ENCODE measurements at places on chromosomes 11 and 22.

- no peak for DNase-seq
These were observed 17.8 kb downstream of the CHORDC1 start for GRCh38 chr11:90204832-90205646.

GRCh38 chr11:1354125-1354938 is 35.4 kb upstream of the BRSK2 start:
- DNase-seq = no peak

- DNase-seq = no peak
These were observed 144.6 kb downstream of the ADAMTS15 start for GRCh38 chr11:130593064-130593463.

- no peak for DNase-seq
These were observed 180.7 kb downstream of the MPPED1 start for GRCh38 chr22:43592476-43592875.

GRCh38 chr22:44067901-44068300 is 43.8 kb downstream of the PARVB start:
- no peak for DNase-seq

GRCh38 chr22:31155422-31155821 is 4.6 kb upstream of the RNF185 start:
- DNase-seq = no peak

DNA sequence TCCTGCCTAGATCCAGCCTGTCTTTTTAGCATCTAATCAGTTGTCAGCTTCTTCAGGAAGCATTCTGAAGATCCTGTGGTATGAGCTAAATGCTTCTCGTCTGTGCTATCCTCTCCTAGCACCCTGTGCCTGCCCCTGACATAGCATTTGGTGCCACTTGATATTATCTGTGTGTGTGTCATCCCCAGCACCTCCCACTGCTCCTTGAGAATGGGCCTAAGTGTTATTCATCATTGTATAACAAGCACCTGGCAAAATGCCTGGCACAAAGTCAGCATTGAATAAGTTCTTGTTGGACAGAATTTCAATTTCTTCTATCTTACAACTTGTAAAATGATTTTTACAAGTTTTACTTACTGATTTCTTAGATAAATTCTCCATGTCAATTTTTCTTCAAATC is 28.1 kb upstream of the OLFML1 start:
- DNase-seq = no peak

- no peak for DNase-seq
These were observed 214.7 kb upstream of the NARS2 start for GRCh38 chr11:78789375-78789774.

DNA sequence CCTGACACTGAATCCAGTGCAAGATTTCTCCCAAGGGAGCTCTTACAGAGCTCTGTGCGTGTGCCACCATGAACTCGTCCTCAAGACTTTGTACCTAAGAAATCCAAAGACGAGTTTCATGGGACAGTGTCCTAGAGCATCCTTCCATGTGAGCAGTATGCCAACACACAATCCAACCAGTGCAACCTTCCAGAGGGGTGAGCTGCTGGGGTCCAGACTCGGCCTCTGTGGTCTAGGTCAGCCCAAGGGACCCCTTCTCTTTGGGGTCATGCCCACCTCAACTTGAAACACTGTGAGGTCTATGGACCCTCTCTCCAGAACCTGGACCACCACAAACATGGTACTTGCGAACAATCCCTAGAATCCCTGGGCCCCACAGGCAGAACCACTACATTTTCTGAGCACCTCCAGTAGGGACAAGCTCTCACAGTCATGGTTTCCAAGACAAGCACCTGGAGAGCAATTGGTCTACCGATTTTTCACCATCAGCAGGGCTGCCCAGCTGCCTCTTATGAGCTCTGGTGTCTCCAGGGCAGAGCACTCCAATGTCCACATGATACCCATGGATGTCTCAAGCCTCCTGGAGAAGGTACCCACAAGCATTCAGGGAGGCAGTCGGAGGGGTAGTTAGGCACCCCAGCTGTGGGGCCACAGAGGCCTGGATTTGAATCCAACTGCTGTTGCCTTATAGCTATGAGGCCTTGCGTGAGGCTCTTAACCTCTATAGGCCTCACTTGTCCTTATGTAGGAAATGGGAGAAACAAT is 7.7 kb downstream of the CHST1 start:
- DNase-seq = no peak

GRCh38 chr11:15006139-15006759 is 34.1 kb upstream of the CALCA start:
- no peak for DNase-seq

- peak; percentile 55 for DNase-seq
These were observed 461 bp downstream of the TBC1D10A start for GRCh38 chr22:30326255-30326705.

GRCh38 chr11:29352273-29352795 is 664.5 kb downstream of the KCNA4 start:
- DNase-seq = no peak

- no peak for DNase-seq
These were observed 66.2 kb downstream of the TNRC6B start for GRCh38 chr22:40243891-40244290.

GRCh38 chr11:69382131-69383128 is 88.5 kb downstream of the MYEOV start:
- DNase-seq = peak; percentile 51

DNA sequence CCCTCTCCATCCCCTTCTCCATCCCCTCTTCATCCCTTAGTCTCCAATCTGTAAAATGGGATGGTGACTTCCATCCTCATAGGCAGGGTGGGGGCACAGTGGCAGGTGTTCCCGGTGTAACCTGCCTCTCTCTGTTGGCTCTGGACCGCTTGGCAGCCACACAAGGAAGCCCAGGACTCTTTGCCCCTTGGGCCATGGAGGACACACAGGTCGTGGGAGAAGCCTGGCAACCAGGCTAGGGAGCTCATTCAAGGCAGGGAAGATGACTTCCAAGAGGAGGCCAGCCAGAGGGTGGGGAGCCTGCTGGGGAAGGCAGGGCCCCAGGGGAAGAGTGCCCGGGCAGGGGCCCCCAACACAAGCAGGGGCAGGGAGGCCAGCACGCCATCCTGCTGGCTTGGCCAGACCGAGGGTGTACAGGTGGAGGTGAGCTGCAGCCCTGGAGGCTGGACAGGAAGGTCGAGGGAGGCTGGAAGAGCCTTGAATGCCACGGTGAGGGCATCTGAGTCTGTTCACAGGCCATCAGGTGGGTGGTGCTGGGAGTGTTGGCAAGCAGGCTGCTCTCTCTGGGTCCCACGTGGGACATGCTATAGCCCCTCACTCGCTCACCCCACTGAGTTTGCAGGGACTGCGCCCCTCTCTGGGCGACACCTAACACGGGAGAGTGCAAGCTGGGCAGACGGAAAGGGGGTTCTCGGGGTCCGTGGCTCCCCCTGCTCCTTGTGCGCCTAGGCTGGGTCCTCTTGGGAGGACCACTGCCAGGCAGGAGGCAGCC is 15.5 kb upstream of the CTSD start:
- no peak for DNase-seq

DNA sequence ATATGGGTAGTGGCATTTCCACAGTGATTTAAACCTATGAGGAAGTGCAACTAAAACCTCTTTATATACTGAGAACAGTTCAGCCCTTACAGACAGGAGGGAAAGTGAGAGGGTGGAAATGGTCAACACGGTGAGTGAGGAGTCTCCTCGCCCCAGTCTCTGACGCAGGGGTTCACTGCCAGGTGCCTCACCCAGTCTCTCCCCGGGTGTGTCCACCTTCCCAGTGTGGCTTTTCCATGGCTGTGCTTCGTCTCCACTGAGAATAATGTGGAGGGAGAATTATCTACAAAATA is 116.6 kb upstream of the TOP3B start:
- DNase-seq = no peak

DNA sequence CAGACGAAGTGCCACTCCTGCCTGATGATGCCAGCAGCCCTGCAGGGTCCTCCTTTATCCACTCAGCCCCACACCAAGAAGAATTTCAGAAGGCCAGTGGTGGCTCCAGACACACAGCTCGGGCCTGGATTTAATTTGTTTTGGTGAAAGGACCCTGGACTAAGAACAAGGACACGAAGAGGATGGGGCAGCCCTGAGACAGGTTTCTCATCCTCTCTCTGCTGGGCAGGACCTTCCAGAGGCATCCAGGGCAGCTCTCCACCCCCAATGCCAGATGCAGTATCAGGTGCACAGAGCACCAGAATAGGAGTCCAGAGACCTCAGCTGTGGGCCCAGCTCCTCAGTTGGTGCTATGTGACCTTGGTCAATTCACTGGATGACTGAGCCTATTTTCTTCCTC is 72.0 kb downstream of the TRIM29 start:
- no peak for DNase-seq

DNA sequence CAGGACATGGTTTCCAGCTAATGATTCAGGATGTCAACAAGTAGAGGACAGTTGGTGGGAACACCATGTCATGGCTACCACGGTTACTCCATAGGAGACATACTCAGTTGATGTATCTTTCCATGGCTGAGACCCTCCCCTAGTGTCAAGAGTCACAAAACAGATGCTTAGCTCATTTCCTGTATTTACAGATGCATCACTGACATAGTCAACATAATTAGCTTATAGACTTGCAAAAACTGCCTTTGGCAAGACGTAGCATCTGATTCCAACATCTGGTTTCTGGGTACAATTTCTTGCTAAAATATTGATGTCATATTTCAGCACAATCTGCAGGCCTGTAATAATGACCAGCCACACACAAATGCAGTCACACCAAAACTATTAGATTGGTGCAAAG is 550.3 kb downstream of the FAM181B start:
- DNase-seq = no peak

DNA sequence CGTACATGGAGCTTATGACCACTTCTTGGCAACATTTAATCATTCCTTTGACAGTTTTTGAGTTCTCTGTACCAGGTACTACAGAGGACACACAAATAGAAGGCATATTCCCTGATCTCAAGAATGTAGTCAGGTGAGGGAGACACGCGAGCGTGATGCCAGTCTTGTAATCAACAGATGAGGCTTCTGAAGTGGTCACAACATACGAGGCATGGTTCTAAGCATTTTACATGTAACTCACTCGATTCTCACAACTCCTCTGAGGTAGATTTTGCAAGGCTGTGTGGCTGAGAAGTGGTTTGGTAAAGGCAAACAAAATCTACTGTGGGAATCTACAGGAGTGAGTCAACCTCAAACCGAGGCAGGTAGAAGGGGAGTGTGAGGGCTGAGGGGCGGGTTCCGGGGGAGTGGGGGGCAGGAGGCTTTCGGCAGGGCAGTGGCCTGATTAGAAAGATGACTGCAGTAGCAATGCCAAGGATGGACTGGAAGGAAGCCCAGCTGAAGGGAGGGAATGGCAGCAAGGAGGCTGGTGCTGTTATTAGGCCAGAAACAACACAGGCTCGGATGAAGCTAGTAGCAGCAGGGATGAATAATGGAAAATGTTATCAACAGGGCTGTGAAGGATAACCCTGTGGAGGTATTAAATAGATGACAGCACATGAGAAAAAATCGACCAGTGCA is 63.8 kb downstream of the ST14 start:
- no peak for DNase-seq

GRCh38 chr11:73946798-73947458 is 3.9 kb upstream of the DNAJB13 start:
- no peak for DNase-seq

- DNase-seq = no peak
These were observed 137.0 kb upstream of the RCN1 start for GRCh38 chr11:31953803-31954327.

DNA sequence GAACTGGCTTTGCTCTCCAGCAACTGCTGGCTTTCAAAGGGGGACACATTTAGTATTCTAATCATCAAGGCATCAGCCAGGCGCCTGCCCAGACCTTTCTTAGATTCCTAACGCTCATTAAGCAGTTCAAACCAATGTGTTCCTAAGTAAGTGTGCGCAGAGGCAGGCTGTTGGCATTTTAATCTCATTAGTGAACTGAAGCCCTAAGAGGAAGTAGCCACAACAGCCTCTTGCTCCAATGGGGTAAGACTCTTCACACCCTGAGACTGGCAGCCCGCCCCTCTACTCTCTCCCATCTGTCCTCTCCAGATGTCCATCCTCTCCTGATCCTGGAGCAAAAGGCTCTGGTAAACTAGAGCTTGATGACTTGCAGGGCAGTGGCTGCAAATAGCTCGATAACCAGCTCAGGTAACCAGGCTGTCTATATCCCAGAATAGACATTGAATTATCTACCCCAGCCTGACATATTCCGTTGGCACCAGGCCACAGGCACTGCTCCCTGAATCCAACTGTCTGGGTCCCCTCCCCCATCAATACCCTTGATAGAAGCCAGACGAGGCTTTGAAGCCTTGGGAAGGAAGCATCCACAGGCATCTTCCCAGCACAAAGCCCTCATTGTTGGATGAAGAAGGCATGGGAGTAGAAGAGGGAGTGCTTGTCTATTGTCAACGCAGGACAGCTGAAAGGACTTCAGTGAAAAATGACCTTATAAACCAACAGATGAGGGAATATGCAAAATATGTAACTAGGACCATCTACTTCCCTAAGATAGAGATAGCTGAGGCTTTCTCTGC is 321.1 kb downstream of the TENM4 start:
- no peak for DNase-seq

DNA sequence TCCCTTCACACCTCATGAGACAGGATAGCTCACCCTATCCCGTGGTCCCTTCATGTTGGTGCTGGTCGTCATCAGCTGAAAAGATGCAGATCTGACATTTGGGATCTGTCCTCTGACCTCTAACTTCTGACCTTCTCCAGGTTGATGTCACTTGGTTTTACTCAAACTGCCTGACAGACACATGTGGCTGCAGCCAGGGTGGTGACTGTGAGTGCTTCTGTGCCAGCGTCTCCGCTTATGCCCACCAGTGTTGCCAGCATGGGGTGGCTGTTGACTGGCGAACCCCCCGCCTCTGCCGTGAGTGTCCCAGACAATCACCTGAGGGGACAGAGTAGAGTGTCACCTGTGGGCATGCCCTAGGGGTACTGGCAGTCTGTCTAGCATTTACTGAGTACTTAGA is 49.7 kb downstream of the OTOG start:
- no peak for DNase-seq

- no peak for DNase-seq
These were observed 91.9 kb upstream of the TMEM45B start for GRCh38 chr11:129723761-129724162.

DNA sequence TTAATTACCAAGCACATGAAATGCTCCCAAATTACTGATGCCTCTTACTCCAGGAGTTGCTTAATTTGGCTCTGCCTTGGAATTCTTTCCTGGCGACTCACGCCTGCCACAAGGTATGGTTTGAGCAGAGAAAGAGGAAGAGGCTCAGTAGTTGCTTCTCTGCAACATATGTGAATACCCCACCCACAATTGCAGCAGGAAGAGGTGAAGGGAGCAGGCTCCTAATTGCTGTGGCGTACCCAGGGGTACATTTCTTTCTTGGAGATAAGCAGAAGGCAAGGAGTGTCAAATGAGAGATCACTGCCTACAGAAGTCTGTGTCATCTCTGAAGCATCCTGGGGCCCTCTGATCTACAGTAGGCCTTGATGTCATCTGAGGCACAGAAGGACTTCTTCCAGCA is 10.6 kb upstream of the NNMT start:
- DNase-seq = no peak

- no peak for DNase-seq
These were observed 89.1 kb downstream of the SWAP70 start for GRCh38 chr11:9753021-9753420.

DNA sequence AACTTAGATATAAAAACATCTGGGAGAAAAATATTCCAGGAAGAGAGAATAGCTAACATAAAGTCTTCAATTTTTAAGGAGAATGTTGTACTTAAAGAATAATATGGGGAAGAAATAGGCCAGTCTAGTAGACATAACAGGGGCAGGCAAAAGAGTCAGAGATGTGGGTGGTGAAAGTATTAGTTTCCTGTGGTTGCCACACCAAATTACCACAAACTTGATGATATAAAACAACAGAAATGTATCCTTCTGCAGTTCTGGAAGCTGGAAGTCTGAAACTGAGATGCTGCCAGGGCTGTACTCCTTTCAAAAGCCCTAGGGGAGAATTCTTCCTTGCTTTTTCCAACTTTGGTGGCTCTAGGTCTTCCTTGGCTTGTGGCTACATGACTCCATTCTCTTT is 1309.7 kb downstream of the LRRC4C start:
- no peak for DNase-seq
